ENCODE measurements at places on chromosomes 12 and 14.

DNA sequence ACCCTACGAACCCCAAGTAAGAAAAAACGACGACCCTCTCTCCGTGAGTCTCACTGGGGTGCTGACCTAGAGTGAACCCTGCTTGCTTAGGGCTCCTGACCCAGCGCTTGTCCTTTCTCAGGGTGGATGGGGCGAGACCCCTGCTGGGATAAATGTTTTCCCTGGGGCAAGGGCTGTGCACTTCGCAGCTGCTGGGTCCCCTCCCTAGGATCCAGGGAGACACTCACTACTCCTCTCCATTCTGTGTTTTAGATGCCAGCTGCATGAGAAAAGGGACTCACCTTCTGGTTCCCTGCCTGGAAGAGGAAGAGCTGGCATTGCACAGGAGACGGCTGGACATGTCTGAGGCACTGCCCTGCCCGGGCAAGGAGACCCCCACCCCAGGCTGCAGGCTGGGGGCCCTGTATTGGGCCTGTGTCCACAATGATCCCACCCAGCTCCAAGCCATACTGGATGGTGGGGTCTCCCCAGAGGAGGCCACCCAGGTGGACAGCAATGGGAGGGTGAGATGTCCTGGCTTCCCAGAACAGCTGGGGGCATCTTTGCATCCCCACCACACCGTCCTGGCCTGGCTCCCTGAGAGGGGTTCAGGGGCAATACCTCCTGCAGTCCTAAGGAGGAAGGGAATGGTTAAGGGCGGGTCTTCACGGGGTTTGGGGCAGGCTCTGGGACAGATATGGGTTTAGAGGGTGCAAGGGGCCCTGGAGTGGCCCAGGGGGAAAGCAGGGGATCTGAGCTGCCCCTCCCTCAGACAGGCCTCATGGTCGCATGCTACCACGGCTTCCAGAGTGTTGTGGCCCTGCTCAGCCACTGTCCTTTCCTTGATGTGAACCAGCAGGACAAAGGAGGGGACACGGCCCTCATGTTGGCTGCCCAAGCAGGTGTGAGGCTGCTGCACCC is 663 bp downstream of the ANKRD33 start:
- DNase-seq: no peak

GRCh38 chr14:22200977-22201605 is 387.9 kb downstream of the DAD1 start:
- DNase-seq: no peak

DNA sequence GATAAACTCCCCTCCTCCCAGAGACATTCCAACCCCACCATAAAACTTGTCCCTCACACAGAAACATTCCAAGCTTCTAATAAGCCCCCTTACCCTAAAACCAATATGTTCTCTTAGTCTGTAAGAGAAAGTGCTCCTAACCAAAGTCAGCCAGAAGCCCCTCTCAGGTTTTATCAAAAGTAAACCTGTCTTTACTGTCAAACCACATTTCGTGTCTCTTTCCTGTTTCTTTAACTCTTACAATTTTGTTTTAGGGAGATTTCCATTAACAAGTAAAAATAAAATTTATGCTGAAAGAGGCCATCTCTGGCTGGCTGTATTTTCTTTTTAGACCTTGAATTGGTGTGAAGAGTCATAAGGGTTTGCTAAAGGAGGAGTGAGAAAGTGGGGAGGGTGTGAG is 29.8 kb upstream of the CAPRIN2 start:
- no peak for DNase-seq

GRCh38 chr12:94150240-94151121 is 2.1 kb downstream of the PLXNC1 start:
- peak; percentile 33 for DNase-seq

DNA sequence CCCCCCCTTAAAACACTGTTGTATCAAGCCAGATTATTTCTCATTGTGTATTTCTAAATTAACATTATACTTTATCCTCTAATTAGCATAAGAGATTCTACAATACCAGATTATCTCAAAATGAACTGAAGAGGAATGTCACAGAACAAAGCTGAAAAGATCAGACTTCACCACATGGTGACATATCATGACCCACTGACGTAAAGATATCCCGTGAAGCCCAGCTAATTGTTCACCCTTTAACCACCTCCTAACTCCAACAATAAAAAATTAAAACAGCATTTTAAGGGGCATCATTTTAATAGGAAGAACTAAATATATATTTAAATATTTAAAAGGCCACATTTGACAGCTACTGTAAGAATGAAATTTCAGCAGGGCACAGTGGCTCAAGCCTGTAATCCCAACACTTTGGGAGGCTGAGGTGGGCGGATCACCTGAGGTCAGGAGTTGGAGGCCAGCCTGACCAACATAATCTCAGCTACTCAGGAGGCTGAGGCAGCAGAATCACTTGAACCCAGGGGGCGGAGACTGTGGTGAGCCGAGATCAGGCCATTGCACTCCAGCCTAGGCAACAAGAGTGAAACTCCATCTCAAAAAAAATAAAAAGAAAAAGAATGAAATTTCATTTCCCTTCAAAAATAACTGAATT is 29.0 kb downstream of the CDK17 start:
- DNase-seq: no peak

DNA sequence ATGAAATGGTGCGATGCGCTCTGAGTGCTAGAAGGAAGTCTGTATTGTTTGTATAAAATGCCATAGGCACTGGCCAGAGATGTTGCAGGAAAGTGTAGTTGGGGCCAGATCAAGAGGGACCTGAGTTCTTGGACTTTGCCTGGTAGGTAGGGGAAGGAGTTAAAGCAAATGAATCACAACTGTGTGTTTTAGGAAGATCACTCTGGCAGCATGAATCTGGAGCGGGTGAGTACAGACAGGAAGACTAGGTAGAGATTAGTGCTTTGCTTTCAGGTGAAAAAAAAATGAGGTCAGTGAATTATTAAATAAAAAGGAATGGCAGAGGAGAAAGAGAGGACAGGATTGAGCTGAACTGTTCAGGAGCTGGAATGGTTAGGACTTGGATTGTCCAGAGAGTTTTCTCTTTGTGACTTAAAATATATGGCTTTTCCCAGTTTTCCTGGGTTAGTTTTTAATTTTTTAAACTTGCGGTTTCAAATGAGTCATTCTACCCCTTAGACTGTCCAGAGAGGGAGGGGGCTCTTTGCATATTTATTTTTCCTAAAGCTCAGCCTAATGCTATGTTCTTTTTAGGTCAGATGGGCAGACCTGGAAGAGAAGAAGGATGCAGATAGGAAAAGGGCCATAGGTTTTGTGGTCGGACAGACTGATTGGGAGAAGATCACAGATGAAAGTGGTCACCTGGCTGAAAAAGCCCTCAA is 41.1 kb downstream of the PROX2 start:
- DNase-seq: no peak

DNA sequence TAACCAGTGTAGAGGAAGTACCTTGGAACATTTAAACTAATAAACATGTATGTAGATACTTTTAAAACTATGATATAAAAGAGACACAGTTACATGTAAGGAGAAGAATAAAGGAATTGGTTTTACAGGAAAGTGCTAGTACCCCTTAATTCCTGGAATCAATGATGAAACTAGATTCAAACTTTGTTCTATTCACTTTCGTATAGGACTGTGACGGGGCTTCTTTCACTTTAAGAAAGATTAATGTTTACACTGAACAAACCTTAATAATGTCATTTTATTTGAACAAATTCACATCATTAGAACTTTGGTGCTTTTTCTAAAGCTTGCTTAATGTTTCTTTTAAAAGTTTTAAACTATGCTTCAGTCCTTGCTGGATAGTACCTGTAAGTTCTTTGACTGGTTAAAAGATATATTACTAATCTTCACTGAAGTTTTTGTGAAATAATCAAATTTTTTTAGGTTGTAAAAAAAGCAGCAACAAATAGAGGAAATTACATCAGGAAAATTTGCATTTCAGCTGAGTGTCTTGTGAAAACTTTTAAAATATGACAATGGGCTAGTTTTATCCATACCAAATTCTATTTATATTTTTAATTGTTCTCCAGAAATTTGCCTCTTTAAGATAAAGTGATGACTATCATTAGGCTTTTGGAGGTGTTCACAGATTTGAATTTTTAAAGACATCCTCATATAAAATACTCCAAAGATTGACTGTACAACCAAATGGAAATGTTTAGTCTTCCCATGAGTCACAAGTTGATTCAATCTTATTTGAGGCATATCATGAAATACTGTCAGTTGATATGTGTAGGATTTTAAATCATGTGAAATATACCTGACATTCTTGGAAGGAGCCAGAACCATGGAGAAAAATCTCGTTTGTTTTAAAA is 36.2 kb downstream of the PAPOLA start:
- DNase-seq: no peak

GRCh38 chr14:52694761-52695480 is 437 bp downstream of the ERO1A start:
- DNase-seq: peak; percentile 49

- DNase-seq: no peak
These were observed 11.4 kb upstream of the SRP54 start for GRCh38 chr14:34971381-34971780.

- no peak for DNase-seq
These were observed 6.2 kb upstream of the SLC7A7 start for GRCh38 chr14:22821193-22822015.

- no peak for DNase-seq
These were observed 208.3 kb downstream of the LRIG3 start for GRCh38 chr12:58711974-58712373.

Measured in activated CD4-positive, alpha-beta T cell treated with anti-CD3 and anti-CD28 coated beads, Interleukin-2, amount 50 U/mL, for 1 hour (primary cell).